ENCODE measurements at places on chromosomes 12 and 14. TPM values are rescaled to one million over a fixed set of nuclear protein-coding genes. Genes with fewer than 3 reads are reported as not detected.

GRCh38 chr12:112236386-112236785 is 111.0 kb downstream of the TRAFD1 start:
- DNase-seq, result no peak

- DNase-seq, result peak; percentile 85
These were observed 136.2 kb downstream of the NDUFA12 start for GRCh38 chr12:94867066-94867855.

- no peak for DNase-seq
These were observed 208.6 kb downstream of the BTG1 start for GRCh38 chr12:91937009-91937408.

DNA sequence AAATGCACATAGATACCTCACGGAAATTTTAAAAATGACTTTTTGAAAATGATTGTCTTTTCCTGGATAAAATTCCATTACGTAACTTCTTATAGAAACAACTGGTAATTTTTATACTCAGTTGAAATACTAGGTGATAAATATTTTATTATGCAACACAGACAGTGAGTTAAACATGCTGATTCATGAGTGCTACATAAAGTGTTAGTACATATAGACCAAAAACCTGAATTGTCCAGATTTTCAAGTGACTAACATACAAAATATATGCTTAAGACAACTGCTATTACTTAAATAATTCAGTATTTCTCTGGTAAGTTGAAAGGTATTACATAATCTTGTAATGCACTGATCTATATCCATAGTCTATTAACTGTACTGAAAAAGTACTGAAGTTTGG is 11.9 kb downstream of the PTPRO start:
- no peak for DNase-seq

DNA sequence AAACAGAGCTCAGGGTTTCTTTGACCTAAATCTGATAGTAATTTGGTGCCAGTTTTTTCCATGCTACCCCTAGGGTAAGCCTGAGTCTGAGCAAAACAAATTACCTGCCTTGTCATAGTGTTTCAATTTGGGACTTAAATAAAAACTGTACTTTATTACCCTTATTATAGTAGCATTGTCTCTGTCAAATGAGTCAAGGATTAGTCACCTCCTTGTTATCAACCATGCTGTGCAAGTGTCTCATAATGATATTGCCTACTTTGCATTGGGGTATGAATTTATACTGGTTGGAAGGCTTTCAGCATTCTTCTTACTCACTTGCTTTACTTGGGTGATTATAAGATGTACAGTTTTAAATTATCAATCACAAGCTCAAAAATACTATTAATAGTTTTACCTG is 380.0 kb downstream of the LRFN5 start:
- DNase-seq, result no peak

DNA sequence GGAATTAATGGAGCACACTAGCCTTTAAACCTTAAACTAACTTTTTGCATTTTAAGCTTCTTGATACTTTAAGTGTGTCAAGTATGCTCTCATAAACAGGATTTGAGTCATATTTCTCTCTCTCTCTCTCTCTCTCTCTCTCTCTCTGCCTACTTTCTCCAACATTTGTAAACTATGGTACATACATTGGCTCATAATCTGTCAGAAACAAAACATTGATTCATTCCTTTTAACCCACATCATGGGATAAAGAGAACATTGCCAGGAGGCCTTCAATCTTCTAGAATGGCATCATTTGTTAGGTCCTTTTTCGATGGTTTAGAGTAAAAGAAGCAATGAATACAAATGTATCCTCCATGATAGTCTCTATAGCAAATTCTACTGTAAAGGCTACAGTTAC is 81.6 kb upstream of the RERGL start:
- no peak for DNase-seq

GRCh38 chr12:109393437-109394345 is 46.0 kb downstream of the MYO1H start:
- peak; percentile 83 for DNase-seq

GRCh38 chr14:63725786-63726460 is 1.9 kb downstream of the SGPP1 start:
- DNase-seq, result peak; percentile 64

DNA sequence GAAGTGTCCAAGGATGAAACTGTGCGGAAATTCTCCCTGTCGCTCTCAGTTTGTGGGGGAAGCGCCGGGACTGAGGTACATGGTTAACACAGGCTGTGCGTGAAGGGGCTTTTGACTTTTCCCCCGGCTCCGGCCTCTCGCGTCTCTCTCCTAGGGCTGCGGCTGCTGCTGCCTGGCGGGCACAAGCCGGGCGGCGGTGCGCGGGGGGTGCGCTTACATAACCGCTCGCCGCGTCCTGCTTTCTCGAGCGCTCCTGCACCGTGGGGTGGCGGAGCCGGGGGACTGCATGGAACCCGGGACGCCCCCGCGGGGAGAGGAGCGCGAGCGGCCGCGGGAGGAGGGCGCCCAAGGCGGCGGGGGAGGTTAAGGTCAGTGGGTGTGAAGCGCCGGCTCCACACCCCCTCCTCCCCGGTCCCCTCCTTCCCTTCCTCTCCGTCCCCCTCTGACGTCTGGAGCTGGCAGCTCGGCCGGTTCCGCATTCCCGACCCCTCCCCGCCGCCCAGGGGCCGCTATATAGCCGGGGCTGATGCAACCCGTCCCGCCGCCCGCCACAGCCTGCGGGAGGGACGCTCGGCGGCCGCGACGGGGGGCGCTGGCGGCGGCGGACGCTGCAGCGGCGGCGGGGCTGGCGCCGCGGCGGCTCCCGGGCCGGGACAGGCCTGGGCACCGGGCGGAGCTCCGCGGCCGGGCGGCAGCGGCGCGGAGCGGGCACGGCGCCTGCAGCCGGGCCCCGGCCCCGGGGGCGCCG is at the start of gene JDP2:
TSS of gene JDP2 (plus strand) at position 541 of the 748 bp plus-strand sequence. CDS start 9,899 bp downstream, outside the sequence.
- DNase-seq, result peak; percentile 97

DNA sequence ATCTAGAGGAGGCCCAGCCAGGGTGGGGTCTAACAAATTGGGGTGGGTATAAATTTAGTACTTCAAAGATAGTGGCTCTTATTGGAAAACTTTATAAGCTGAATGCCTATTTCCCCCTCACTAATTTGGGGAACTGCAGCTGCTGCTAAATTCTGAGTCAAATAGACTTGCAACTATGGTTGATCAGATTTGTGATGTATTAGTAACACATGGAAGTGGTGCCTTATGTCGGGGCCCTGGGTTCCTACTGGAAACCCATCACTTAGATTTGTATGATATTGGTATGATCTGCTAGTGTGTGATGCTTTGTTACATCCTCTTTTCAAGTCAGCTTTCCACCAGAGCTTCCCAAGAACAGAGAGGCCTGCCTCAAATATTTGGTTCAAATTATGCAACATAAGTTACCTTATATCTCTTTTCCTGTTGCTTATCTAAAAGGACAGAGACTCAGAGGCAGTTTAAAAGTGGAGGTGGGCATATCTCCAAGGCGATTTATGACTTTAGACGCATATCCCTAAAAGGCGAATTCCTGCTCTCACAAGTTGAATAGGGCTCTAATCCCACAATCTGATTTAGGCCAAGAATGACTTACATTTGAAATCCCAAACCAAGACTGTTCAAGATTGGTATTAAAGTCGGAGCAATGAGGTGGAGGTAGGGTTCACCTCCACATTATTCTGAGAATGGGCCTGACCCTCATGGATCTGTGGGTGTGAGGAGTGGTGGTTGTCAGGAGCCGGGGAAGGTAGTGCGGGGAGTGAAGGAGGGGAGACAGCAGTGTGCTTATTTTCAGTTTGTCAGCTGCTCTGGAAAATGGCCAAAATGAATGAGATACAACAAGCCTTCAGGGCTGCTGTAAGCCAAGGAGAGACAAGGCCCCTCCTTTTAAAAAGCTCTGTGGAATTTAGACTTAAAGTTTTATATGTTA is 425.8 kb downstream of the RAD51B start:
- no peak for DNase-seq

GRCh38 chr12:108620236-108620879 is 13.3 kb downstream of the SELPLG start:
- DNase-seq, result no peak

DNA sequence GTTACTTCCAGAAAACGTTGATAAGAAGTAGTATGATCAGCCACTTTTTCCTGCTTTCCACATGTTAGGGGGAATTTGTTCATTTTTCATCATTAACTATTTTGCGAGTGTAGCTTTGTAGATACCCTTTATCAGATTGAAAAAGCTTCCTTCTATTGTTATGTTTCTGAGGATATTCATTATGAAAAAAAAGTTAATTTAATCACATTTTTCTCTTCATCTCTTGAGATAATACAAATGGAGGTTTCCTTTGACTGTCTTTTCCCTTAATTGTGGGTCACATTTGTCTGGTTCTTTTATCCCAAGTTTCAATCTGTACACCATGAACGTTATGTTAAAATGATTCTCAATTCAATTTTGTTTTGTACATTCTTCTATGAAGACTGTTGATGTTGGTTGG is 875.7 kb downstream of the SLC6A15 start:
- DNase-seq, result no peak

- DNase-seq, result no peak
These were observed 27.5 kb upstream of the RMST start for GRCh38 chr12:97435153-97435552.

- no peak for DNase-seq
These were observed 430.9 kb downstream of the PCNX1 start for GRCh38 chr14:71338153-71338552.

DNA sequence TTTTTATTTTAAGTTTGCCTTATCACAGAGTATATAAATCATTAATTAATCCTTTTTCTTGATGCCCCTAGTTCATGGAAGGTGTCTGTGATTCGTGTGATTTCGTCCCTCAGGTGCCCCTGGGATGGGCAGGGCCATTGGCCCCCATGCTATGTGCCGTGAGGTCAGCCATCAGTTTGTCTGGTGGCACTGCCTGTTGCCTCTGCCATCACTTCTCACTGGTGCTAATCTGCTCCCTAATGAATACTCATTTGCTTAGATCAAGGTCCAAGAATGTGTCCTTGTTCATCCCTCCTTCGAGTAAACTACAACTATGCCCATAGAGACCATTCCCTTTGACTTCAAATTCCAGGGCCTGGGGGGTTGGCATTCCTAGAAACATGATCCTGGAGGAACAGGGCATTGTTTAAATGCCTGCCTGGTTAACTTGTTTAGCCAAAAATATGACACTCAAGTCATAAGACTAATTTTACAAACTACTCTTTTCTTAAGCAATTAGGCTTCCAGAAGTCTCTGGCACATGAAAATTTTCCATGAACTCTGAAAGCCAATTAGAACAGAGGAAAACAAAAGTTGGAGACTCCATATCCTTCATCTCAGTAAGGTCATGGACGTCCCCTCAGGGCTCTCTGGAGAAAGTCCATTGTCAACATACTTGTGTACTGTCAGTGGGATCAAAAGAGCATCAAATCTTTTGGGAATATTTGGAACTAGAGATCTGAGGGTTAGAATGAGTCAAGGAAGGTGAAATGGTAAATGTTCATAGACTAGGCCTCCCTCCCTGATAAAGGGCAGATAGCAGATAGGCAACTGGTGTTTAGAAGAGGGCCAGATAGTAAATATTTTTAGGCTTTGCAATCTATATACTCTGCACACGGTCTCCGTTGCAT is 90.9 kb upstream of the PLXNC1 start:
- no peak for DNase-seq

DNA sequence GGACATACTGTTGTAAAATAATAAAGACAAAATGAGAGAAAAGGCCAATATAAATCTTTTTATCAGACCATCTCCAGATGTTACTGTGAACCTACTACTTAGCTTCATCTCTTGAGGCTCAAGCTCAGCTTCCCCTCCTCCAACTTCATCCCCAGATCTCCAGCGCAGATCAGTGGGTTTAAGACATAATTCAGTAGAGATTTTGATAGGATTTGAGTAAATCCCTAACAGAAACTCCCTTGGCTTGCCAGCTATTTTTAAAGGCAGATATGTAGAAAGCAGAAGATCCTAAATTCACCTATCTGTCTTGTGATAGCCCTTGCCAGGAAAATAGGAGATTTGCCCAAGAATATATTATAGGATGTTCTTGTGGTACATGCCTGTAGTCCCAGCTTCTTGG is 236.7 kb downstream of the FBXL14 start:
- no peak for DNase-seq

DNA sequence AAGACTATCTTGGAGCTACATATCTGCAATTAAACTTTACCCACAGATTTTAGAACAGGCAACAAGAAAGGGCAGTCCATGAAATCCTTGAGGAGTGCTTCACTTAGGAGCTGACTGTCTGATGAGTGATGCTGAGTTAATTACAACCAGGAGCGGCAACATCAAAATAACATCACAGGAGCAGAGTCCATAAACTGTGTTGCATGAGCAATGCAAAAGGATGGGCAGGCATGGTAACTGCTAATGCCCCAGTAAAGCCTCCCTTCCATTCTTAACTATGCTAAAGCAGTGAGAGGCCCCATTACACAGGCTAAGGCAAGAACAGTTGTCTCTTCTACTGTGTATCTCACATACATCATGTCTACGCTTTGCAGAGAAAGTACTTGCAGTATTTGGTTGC is 156.6 kb downstream of the PAX9 start:
- DNase-seq, result no peak

GRCh38 chr14:85112762-85113161 is 417.2 kb upstream of the FLRT2 start:
- no peak for DNase-seq

DNA sequence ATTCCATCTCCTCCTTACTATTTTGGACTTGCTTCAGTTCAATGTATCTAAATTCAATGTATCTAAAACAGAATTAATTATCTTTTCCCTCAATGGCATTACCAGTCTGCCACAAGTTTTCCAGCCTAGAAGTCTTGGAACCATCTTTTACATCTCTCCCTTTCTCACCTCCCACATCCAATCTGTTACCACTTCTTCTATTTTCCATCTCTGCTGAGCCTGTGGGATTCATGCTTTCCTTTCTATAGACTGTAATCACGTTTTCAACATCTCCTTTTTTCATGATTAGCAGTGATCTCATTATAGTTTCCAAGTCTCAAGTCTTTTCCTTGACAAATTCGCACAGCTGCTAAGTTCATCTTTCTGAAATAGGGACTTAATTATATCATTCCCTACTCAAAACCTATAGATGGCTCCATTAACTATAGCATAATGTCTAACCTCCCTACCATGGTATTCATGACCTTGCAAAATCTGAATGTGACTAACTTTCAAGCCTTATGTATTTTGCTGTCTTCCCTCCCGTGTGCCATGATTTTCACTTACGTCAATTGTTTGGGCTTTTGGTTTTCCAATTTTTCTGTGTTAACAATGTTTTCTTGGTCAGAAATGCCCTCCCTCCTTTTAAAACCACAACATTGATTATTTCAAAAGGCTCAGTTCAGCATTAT is 20.5 kb upstream of the PTPRB start:
- DNase-seq, result no peak

- DNase-seq, result peak; percentile 87
These were observed 6.3 kb upstream of the SERPINA1 start for GRCh38 chr14:94394581-94395207.

GRCh38 chr12:99332936-99333591 is 314.5 kb upstream of the GARIN6 start:
- DNase-seq, result no peak

DNA sequence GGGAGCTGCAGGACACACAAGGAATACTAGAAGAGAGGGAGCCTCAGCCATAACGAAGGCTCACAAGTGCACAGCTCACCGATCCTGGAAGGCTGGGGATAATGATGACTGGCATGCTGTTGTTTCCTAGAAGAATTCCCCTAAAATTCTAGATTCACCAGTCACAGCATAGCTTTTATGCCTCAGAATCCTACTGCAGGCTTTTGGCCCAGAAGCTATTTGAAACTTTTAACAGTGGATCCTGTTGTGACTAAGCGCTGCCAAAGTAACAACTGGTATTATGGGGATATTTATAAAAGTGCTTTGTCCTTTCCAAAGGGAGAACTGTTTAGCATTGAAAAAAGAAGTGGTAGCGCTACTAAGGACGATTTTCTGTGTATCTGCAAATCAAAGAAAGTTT is 214.1 kb upstream of the PELI2 start:
- DNase-seq, result no peak

ST8SIA1 gene
- 6.2 TPM for total RNA-seq

BHLHE41 gene
- total RNA-seq, result 4.7 TPM

SYNE3 gene
- 23.9 TPM for total RNA-seq

SAMD15 gene
- 6.2 TPM for total RNA-seq
